HCT116 (cell line): ENCODE measurements at places on chromosomes 7 and 10.

- DNase-seq, result no peak
Measured at GRCh38 chr10:96089116-96089515, 41.0 kb upstream of the ZNF518A start.

GRCh38 chr7:55474944-55475854 is 97.1 kb downstream of the VOPP1 start:
- DNase-seq, result no peak

DNA sequence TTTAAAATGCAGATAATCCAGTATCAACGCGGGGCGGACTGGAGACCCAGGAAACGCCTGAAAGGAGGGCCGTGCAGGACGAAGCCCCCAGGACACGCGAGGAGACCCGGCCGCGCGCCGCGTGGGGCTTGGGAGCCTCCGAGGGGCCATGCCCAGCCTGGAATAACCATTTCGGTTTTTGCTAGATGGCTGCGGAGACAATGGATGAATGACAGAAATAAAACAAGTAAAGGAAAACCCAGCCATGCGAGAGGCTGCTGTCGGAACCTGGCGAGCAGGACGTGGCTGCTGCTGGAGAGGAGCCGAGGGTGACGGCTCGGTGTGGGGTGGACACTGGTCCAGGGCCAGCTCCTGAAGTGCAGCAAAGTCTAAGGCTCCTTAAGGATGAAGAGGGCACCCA is 227.2 kb upstream of the ADARB2 start:
- DNase-seq, result no peak

DNA sequence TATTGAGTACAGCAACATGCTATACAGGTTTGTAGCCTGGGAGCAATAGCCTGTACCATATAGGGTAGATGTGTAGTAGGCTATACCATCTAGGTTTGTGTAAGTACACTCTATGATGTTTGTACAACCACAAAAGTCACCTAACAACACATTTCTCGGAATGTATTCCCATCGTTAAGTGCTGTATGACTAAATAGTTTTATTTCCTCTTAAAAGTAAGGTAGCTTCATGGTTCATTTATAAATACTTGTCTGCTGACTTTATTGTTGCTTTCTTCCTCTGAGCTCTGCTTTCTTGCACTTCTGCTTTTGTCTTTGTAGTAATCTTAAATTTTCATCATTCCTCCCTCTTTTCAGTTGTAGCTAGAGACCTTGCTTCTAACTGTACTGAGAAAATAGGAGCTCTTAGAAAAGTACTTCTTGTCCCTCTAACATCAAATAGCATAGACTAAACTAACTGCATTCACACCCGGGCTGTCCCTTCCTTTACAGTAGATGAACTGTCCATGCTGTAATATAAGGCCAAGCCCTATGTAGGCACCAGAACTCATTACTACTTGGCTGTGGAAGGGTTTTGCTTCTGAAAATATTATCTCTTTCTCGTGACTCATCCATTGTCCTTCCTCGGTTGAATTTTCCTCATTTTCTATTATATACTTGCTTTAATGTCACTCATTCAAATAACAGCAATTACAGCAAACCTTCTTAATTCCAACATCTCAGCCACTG is 55.4 kb upstream of the FAM3C start:
- no peak for DNase-seq

DNA sequence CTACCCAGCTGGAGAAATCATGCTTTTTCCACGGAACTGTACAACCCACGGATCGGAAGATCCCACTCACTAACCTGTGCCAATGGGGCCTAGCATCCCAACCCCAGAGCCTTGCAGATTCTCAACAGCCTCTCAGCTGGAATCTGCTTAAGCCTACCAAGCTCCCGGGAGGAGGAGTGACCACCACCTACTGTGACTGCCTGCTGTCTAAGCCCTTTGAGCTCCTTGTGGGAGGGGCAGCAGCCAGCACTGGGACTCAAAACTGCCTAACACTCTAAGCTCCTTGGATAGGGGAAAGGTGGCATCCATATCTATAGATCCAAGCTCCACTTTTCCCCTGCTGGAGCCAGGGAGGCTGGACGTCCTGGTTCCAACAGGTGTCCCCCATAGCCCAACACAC is 254.4 kb upstream of the CNTNAP2 start:
- DNase-seq, result no peak

DNA sequence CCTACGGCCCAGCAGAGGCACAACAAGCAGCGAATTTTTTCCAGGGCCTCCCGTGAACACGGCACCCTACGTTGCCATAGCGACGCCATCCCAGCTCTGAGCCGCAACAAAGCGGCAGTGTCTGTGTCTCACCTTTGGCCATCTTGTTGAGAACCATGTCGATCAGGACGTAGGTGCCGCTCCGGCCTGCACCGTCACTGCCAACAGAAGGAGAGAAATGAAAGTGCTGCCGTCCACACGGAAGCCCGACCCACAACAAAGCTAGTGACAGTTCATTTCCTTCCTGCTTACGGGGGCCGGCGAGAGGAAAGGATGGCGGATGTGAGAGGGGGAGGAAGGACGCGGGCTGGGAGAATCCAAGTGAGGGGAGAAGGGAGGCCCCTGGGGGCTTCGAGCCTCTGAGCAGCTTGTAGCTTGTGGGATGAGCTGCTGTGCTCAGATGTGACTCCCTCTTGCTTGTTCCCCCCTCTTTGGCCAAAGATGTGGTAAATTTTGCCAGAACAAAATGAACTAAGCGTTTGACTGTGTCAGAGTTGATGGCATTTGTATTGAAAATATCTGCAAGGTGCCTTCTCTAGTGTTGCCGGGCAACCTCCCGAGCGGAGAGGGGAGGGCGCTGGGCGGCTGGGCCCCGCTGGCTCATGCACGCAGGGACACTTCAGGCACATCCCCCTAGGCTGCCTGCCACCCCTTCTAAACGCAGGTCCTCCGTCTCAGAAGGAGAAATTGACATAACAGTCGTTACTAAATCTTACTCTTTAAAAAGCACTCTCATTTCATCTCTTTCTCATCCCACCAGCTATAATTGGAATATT is 232.2 kb downstream of the DNAJB6 start:
- DNase-seq, result no peak

DNA sequence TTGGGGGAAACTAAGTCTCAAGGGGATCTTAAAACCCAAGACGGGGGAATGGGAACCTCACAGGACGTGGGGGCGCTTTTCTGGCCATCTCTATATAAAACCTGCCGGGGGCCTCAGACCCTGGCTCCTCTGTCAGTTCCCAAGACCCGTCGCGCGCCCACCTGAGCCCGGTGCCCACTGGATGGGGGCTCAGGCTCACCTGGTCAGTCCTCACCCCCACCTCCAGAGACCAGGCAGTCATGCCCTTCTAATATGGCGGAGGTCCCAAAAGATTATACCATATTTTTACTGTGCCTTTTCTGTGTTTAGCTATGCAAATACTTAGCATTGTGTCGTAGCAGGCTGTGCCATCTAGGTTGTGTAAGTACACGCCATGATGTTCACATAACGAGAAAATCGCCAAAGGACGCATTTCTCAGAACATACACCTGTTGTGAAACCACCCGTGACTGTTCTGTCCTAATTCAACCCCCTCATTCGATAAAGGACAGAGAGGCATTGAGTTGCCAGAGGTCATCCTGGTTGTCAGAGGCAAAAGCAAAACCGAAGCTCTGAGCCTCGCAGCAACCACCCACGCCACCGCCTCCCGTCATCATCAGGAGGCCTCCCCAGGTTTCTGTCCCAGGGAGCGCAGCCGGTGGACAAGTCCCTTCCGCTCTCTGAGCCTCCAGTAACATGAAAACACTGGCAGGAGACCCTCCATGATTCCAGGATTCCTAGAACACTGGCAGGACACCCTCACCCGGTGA is 28.9 kb downstream of the OAT start:
- no peak for DNase-seq

- DNase-seq, result no peak
Measured at GRCh38 chr7:17392846-17393245, 94.4 kb downstream of the AHR start.

- no peak for DNase-seq
Measured at GRCh38 chr10:74947781-74948401, 121.5 kb downstream of the KAT6B start.

GRCh38 chr7:143485500-143485899 is 7.8 kb downstream of the TAS2R41 start:
- DNase-seq, result no peak

GRCh38 chr7:155395176-155395797 is 62.6 kb upstream of the EN2 start:
- DNase-seq, result no peak
